ENCODE measurements at places on chromosomes 5 and 9.

GRCh38 chr9:36625006-36625615 is 52.4 kb downstream of the MELK start:
- no peak for DNase-seq

DNA sequence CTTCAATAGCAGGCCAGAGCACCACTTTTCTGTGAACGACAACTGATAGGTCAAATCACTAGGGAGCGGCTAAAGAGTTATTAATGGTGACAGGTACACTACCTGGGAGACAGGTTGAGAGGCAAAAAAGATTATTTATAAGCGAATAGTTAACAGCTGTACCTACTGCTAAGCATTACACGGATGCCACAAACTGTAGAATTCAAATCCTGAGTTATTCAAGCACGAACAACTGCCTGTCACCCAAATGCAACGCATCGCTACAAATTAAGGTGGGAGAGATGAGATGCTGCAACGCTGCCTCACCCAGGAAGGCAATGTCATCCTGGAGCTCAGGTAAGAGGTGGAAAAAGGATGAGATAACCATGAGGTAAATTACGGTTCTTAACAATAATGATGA is 342.9 kb downstream of the BNC2 start:
- no peak for DNase-seq

GRCh38 chr9:109974143-109974917 is 194.3 kb downstream of the PALM2AKAP2 start:
- DNase-seq: no peak

DNA sequence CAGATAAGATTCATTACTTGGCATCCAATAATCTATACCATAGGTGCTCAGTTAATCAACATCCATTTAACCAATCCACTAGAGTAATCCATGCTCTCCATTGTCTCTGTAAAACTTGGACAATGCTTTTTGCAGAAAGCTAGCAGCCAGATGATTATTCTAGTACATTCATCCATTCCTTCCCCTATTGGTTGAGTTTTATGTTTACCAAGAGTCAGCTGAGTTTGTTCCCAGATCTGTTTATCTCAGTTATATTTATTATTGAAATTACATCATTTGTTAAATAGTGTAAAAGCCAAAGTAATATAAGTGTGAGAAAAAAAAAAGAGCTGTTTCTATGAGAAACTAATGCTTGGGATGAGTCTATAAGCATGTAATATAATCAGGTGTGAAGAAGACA is 63.3 kb upstream of the TMC1 start:
- DNase-seq: no peak

GRCh38 chr9:89941875-89942274 is 337.1 kb downstream of the GADD45G start:
- DNase-seq: no peak

GRCh38 chr9:99046068-99046467 is 58.8 kb upstream of the TGFBR1 start:
- no peak for DNase-seq

DNA sequence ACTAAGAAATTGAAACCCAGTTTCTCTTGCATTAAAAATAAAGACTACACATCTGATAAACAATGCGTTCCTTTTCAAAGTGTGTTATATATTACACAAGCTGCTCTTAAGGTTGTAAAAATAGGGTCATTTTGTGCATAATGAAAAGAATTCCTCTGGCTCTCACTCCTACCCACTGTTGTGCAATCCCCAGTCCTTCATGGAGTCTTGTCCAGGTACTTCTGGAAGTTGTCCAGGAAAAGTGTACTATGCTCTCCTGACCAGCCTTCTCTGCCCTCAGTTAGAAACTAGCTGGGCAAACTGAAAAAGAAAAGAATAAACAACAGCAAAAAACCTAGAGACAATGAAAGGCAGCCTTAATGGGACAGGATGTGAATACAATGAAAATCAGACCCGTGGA is 345.5 kb upstream of the PAPPA start:
- no peak for DNase-seq

DNA sequence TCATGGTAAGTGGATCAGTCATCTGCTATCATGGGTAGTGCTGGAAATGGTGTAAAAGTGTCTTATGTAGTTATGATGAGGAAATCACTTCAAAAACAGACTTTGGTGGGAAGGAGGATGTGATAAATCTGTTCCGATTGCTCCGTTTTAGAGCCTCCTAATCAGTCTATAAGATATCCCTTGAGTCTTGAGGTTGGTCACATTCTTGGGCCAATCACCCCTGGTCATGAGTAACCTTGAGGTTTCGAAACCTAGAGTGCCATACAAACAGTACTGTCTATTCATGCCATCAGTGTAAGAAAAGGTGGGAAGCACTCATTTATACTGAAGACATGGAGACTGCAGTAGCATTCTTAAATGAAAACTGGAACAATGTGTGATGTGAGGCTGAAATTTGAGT is 45.8 kb downstream of the LRRTM2 start:
- DNase-seq: no peak

GRCh38 chr9:89821081-89821480 is 216.3 kb downstream of the GADD45G start:
- no peak for DNase-seq

- DNase-seq: no peak
Observed at GRCh38 chr5:73152411-73153388, 20.3 kb upstream of the TMEM174 start.

DNA sequence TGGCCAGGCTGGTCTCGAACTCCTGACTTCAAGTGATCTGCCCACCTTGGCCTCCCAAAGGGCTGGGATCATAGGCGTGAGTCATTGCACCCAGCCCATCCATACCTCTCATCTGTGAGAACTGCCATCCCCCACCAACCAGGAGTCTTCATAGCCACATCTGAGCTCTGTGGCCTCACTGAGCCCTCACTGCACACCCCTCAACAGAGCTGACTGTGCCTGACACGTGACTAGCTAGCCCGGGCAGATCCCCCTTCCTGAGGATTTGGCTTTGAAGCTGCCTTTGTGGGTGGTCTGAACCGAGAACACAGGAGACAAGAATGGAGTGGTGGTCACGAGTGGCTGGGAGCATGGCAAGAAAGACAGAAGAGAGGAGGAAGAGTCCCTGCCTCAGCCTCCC is 15.6 kb downstream of the AK8 start:
- DNase-seq: no peak

GRCh38 chr9:111258209-111258874 is 71.7 kb downstream of the OR2K2 start:
- no peak for DNase-seq

- DNase-seq: no peak
Observed at GRCh38 chr9:33645706-33646105, 121.7 kb downstream of the ANKRD18B start.

GRCh38 chr5:55535199-55535905 is 588 bp upstream of the PLPP1 start:
- DNase-seq: peak; percentile 23

DNA sequence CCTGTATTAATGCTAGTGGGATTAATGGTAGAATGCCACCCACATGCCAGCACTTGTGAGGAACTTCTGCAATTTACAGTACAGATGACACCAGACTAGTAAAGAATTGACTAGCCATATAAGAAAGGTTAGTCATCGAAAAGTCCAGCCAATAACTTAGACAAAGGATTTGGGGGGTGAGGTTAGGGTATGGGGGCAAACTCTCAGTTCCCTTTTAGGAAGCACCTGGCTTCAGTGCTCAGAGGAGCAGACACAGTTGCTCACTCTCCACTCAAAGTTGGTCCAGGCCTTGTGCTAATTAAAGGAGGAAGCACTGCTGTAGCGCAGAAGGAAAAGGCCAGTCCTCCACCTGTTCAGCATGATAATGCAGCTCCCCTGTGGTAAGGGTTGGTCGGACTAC is 25.2 kb downstream of the TGFBR1 start:
- DNase-seq: no peak

GRCh38 chr9:113160571-113160970 is 9.8 kb downstream of the SLC31A2 start:
- DNase-seq: no peak

DNA sequence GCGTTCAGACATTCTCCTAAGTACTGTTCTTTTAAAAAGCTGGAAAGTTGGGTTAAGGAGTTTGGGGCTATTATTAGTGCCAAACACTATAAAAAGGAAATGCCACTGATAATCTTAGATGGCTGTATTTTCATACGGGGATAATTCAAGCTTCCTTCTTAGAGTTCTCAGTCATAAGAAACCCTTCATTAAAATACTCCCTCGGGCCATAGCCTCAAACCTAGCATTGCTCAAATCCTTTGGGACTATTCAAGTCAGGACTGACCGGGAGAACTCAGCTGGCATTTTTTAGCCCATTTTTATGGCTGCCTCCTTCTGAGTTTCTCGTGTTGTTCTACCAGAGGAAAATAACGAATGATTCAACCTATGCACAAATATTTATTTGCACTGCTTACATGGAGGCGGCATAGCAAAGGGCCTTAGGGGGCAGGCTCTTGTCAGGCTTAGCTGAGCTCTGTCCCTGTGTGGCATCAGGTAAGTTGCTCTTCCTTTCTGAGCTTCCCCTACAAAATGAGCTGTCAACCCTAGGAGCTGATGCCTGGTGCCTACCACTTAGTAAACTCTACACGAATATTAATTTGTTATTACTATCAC is 33.5 kb upstream of the ADAM19 start:
- no peak for DNase-seq

- DNase-seq: no peak
Observed at GRCh38 chr5:139068494-139069151, 129.5 kb downstream of the SIL1 start.

GRCh38 chr5:123809594-123810221 is 297.7 kb downstream of the CSNK1G3 start:
- DNase-seq: peak; percentile 87

DNA sequence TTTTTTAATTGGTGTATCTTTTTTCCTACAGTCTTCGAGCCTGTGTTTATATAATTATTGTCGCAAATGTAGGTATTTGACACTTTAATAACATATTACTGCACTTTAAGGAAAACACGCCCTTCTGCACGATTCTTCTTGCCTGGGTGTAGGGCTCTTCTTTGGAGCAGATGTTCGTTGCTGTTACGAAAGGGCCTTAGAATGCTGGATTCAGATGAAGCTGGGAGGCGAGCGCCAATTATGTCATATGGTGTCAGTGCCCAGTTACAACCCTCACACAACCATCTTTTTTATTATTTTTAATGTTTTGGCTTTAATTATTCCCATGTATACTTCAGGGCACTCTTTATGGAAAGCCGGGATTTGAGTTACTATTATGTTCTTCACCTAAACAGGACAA is 553.0 kb downstream of the EBF1 start:
- DNase-seq: no peak

DNA sequence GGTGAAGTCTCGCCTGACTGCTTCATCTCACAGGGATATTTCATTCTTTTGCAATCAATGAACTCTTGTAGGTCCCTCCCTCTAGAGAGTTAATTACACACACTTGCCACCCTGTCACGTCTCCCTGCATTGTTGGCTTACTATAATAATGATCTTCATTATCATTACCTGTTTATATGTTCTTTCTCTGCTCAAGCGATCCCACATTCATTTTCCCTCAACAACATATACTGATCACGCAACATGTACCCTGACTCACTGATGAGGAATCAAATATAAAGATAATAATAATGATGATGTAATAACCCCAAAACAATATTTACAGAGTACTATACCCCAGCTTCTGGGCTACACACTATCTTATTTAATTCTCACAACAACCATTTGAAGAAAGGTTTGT is 88.5 kb downstream of the FEM1C start:
- no peak for DNase-seq

GRCh38 chr5:135033901-135034235 is at the start of gene PITX1:
Gene PITX1, minus strand, starts transcription at chr5:135034228. Its CDS starts 347 bp downstream, at chr5:135033881.
- no peak for DNase-seq

DNA sequence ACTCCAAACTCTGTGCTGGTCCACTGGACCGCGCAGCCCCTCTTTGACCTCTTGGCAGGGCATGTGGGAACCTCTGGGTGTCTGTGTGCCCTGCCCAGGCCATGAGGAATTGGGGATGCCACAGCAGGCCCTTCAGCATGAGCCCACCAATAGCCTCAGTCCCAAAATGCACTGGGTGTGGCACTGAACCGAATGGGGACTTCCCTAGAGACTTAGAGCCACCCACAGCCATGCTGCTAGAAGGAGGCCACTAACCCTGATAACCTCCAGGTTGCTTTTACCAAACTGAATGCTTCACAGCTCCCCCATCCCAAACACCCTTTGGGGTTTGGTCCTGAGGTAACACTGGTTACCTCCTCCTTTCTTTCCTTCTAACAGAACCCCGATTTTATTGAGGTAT is 302.7 kb downstream of the PIK3R1 start:
- no peak for DNase-seq

- no peak for DNase-seq
Observed at GRCh38 chr5:28046596-28046995, 1008.2 kb upstream of the CDH9 start.

- DNase-seq: no peak
Observed at GRCh38 chr5:30831123-30831522, 362.4 kb upstream of the CDH6 start.

- no peak for DNase-seq
Observed at GRCh38 chr5:157292599-157292998, 26.7 kb downstream of the CYFIP2 start.

- DNase-seq: no peak
Observed at GRCh38 chr5:21918451-21918850, 934.7 kb downstream of the CDH12 start.

DNA sequence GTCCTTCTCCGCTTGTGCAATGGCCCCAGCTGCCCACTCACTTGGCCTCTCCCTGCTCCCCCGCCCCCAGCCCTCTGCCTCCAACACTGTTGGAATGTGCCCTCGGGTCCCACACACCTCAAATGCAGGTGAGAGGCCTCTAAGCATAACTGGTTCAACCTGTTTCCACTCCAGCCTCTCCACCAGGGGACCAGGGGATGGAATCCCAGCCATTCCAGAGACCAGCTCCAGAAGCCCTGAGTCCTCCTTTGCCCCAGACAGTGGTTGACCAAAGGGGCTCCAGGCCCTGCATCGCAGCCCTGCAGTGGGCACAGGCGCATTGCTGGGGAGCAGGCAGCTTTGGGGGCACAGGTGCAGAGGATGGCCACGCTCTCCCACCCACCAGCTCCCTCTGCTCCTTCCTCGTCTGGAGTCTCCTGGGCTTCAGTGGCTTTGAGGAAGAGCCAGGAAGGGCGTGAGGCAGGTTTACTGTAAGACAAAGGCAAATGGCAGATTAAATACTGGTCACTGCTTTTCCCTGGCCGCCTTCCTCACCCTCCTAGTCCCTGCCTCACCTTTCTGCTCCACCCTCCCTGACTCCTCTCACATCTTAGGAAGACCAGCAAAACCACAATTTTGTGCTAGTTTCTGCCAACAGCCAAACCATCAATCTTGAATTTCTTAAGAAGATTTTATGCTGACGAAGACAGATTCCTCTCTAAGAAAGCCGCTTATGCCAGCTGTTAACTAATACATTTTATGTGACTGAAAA is 29.1 kb upstream of the IRX2 start:
- DNase-seq: peak; percentile 79

GRCh38 chr9:70535546-70536323 is 121.3 kb upstream of the KLF9 start:
- DNase-seq: no peak

DNA sequence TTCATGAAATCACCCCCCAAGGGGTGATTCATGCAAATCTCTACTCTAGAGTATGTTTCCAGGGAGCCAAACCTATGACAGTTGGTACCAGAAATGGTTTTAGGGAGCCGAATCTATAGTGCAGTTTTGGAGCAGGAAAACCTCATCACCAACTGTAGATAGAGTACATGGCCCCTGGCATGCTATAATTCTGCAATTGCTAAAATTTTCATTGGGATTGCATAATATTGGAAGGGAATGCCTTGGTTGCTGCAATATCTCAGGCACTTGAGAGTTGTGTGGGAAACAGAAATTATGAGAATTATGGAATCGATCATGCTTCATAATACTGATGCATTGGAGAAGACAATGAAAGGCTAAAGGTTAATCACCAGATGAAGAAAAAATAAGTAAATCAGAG is 148.2 kb upstream of the PLPPR1 start:
- no peak for DNase-seq

GRCh38 chr5:169298193-169298592 is 2.7 kb downstream of the SLIT3 start:
- no peak for DNase-seq
